Omental fat pad (tissue), 4 donors: ENCODE measurements at places on chromosomes 6 and 20.

DNA sequence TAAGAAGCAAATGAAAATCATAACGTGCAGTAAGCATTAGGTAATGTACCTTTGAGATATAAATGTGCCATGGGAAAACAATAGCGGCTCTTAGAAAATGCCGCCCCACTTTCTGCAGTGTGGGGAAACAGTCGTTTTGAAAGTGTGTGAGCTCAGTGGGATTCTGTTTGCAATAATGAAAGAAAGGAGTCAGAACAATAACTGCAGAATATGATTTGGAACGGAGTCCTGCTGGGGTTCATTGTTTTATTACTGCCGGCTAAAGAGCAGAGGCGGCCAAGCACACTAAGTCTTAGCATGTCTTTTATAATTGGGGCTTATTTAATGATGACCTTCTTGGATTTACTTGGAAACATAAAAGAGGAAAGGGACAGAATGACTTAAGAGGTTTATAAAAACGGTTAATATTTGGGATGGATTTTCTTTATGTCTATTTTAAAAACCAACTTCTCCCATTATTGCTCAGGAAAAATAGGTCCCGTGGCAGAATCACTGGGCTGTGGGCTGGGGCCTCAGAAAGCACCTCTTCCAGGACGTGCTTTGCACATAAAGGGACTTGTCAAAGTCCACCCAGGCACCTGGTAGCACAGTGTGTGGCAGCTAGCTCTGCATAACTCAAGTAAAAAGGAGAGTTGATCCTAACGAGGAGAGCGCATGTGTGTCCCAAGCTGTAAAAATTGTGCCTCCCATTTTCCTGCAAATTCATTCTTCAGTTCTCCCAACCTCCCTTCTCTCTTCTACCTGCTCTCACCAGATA is 44.0 kb upstream of the SLC22A16 start:
- no peak for DNase-seq

- DNase-seq, result no peak
These were observed 35.8 kb downstream of the HLA-B start for GRCh38 chr6:31321005-31321707.

GRCh38 chr6:127515234-127515793 is 3.8 kb downstream of the MTCL3 start:
- DNase-seq, result no peak

- no peak for DNase-seq
These were observed 131.1 kb downstream of the PXDC1 start for GRCh38 chr6:3620389-3620788.

GRCh38 chr6:7911345-7911725 is 747 bp upstream of the TXNDC5 start:
- no peak for DNase-seq

- no peak for DNase-seq
These were observed 1038.4 kb downstream of the EPHA7 start for GRCh38 chr6:92380803-92381601.

- DNase-seq, result no peak
These were observed 37.3 kb upstream of the UST start for GRCh38 chr6:148709577-148709976.

DNA sequence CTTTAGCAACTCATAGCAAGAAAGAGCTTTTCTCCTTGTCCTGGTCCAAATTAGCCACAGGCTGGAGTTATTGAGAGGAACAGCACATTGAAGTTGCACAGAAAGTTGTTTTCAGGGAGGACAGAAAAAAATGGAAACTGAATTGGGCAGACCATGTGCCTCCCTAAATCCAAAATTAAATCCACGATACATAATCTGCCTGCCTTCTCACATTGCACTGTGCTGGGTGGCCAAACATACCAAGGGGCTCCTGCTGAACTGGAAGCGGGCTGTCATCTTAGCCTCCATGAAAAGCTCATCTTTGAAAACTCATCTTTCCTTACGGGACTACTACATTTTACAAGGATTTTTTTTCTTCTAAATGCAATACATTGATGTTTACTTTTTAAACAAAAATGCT is 59.9 kb downstream of the TNFAIP3 start:
- no peak for DNase-seq

DNA sequence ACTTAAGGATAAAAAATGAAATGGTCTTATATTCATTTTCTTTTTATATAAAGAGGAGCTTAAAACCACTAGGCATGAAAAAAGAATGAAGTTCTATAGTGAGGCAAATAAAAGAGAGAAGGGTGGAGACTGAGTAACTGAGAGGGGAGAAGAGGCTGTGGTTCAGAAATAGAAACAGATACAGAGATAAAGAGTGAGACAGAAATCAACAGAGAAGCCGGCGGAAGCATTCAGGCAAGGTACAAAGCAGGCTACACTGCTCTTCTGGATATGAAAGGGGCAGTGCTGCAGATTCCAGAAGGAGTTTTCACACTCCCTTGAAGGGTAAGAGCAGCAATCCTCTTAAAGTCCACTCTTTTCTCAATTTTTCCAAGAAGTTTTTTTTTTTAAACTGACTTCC is 29.9 kb downstream of the NFATC2 start:
- no peak for DNase-seq

- DNase-seq, result no peak
These were observed 99.1 kb upstream of the MTHFD1L start for GRCh38 chr6:150766201-150766997.

- peak; percentile 43 for DNase-seq
These were observed 2.8 kb upstream of the CDSN start for GRCh38 chr6:31122791-31123706.

GRCh38 chr6:168793649-168794048 is 352.7 kb downstream of the SMOC2 start:
- no peak for DNase-seq

DNA sequence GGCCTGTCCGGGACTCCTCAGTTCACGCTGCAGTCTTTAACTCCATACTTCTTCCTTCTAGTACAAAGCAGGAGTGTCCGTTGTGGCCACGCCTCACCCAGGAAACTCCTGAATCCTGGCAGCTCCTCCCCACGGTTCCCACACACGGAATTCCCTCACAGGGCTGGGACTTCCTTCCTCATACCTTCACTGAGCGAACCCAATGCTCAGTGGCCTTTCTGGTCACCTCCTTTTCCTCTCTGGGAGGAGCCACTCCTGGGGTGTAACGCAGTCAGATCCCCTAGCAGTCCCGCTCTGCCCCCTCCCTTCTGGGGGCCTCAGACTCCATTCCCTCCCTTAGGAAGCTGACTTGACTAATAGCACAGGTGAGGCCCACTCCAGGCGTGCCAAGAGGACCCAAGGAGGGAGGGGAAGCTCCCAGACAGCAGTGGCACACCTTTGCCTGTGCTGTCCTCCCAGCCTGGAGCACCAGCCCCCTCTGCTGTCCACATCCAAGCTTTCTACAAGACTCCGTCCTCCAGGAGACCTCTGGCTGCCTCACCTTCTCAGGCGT is at the start of gene SLC52A3:
SLC52A3 (minus strand) TSS at position 75 of the 553 bp plus-strand sequence. CDS start 2,726 bp downstream, outside the sequence.
- no peak for DNase-seq

DNA sequence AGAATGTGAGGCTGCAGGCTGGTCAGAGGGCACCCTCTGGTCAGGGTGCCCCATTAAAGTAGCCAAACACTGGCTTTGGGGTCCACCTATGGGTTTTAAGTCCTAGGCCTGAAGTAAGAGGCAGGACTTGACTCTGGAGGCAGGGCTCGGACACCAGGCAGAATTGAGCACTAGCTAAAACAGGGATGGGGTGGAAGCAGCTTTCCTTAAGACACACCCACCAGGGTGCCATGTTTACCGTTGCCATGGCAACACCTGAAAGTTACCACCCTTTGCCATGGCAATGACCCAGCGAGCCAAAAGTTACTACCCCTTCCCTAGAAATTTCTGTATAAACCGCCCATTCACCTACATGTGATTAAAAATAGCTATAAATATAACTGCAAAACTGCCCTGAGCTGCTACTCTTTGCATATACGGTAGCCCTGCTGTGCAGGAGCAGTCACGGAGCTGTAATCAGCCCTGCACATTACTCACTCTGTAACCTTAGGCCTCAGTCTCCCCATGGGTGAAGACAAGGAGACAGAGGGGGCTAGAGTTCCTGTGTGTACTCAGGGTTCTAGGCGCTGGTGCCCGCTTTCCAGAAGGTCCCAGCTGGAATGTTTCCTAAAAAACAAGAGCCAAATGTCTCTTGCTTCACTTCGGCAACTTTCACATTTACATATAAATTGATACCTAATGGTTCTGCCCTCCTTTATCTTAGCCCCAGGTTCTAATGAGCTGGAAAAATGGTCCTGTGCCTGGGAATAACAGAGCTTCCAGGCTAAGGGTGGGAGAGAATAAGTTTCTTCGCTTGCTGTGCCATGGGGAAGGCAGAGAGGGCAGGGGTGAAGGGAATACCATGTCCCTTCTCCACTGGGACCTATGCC is 27.2 kb upstream of the SRSF6 start:
- DNase-seq, result no peak

DNA sequence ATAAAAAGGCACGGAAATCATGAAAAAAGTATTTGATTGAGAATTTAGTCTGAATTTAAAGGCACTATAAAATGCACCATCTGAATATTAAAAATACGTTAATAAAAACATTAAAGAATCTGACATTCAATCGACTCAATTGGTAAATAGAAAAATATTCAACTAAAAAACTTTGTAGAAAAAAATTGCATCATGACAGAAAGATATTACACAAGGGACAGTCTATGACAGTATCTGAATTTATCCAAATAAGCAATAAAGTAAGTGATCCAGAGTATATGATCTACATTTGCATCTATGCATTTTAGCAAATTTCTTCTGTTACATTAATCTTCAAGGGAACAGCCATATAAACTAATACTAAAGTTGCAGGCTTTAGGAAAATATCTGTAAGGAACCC is 9.4 kb downstream of the FRK start:
- no peak for DNase-seq

- no peak for DNase-seq
These were observed 89.0 kb downstream of the PSMB1 start for GRCh38 chr6:170464080-170464479.
